NCI-H2029 treated with DMSO at 0.1 percent for 48 hours (cell line): ENCODE measurements at places on chromosomes 13 and 19.

DNA sequence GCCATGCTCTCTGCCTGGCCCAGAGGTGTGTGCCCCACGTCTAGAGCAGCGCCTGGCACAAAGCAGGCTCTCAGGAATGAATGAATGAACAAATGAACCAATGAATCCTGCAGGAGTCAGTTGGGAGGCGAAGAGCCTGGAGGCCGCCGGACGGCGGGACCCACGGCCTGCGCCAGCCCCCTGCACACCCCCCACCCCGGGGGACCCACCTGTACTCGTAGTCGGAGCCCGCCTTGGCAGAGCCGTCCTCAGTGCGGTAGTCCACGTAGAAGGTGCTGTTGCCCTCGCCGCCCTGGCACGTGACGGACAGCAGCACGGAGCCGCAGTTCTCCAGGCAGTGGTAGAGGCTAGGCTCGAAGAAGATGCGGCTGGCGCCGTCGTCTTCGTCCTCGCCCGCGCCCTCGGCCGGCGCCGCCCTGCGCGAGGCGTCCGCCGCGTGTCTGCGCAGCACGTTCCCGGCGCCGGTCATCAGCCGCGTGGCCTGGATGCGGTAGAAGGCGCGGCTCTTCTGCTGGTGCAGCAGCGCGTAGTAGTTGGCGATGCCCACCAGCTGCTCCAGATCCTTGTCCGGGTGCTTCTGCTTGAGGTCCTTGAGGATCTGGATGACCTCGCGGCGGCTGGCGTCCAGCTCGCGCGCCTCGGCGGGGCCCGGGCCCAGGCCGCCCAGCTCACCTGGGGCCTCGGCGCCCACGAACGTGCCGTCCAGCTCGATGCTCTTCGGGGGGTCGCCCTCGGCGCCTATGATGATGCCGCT is 14.8 kb downstream of the SLC8A2 start:
- no peak for DNase-seq

GRCh38 chr13:109790086-109790485 is 3.7 kb upstream of the IRS2 start:
- no peak for DNase-seq

- DNase-seq, result no peak
Measured at GRCh38 chr19:5494773-5495172, 39.6 kb downstream of the ZNRF4 start.

DNA sequence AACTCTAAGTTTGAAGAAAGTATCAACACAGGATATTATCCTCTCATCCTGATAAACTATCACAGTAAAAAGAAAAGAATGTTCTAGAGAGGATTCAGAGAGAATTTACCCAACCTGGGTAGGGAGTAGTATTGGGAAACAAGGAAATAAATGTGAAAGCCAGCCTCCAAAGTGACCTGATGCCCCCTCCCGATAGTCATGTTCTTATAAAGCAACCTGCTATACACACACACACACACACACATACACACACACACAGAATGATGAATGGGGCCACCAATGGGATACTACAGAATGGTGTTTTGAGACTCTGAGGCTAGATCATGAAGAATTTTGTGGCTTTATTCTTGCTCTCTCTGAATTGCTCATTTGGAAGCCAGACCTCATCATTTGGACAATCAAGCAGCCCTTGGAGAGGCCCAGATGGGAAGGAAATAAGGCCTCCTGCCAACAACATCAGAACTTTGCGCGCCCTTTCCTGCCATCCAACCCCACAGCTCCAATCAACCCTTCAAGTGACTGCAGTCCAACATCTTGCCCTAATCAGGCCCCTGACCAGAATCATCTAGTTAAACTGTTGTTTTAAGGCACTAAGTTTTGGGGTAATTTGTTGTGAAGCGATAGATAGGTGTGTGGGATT is 807.9 kb upstream of the ARGLU1 start:
- peak; percentile 38 for DNase-seq

- no peak for DNase-seq
Measured at GRCh38 chr19:4713384-4713951, 10.2 kb downstream of the DPP9 start.
